WTC11 (cell line): ENCODE measurements at places on chromosomes 3 and 15. TPM values are rescaled to one million over a fixed set of nuclear protein-coding genes. Genes with fewer than 3 reads are reported as not detected.
A peak's percentile ranks its signal among the peaks of the same experiment; 100 is the strongest.

DNA sequence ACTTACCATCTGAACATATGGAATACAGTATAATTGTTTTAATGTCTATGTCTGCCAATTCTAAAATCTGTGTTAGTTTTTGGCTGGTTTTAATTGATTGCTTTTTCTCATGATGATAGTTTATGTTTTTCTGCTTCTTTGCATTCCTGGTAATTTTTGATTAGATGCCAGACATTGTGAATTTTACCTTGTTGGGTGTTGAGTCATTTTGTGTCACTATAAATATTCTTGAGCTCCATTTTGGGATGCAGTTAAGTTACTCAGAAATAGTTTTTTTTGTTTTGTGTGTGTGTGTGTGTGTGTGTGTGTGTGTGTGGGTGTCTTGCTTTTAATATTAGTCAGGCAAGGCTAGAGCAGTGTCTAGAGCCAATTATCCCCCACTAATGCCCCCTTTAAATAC, 818.8 kb upstream of the NR2F2 start:
- no peak for DNase-seq

- DNase-seq: no peak
These were observed 170.0 kb downstream of the TMEM108 start for GRCh38 chr3:133208184-133208583.

DNA sequence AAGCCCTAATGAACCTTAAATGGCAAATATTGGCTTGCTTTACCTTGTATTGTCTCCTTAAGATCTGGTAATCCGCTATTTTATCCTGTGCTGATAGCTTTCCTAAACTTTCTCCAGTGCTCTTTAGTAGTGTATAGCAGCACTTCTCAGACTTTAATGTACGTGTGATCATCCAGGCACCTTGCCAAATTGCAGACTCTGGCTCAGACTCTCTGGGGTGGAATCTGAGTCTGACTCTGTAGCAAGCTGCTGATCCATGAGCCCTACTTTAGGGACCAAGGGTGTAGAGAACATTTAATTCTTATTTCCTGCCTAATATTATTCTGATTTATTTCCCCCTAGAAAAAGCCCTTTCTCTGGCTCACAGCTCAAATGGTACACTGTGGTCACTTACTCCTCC, 518.8 kb upstream of the ZNF385D start:
- no peak for DNase-seq

- no peak for DNase-seq
These were observed 203.5 kb downstream of the RSRC1 start for GRCh38 chr3:158313338-158313927.

DNA sequence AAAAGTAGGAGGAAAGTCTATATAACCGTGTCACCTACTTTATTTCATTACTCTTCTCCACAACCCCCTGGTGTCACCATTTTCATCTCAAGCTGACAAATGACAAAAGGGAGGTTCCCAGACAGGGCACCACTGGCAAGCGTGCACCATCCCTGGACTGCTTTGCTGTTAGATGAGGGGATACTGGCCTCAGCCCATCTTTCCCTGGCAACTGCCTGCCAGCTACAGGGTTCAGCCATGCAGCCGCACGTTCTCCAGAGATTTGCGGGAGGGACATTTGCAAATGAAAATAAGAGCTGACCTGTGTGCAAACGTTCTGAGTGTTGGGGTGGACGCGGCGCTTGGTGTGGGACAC, 660 bp downstream of the UROC1 start:
- no peak for DNase-seq

DNA sequence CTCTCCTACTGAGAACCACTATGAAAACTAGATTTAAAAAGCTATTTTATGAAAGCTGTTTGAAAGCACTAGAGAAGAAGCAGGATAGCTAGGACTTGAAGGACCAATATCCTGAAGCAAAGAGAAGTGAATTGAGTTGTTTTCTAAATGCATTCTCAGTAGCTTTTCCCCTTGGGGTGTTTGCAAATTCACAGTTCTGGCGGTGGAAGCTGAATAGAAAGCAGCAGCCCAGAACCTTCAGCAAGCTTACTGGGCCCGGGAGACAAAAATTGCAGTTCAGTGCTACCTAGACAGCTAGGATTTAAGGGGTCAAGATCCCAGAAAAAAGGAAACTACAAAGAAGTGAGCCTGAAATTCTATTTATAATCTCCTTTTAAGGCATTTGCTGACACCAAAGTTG, 31.3 kb upstream of the ANP32A start:
- no peak for DNase-seq

DNA sequence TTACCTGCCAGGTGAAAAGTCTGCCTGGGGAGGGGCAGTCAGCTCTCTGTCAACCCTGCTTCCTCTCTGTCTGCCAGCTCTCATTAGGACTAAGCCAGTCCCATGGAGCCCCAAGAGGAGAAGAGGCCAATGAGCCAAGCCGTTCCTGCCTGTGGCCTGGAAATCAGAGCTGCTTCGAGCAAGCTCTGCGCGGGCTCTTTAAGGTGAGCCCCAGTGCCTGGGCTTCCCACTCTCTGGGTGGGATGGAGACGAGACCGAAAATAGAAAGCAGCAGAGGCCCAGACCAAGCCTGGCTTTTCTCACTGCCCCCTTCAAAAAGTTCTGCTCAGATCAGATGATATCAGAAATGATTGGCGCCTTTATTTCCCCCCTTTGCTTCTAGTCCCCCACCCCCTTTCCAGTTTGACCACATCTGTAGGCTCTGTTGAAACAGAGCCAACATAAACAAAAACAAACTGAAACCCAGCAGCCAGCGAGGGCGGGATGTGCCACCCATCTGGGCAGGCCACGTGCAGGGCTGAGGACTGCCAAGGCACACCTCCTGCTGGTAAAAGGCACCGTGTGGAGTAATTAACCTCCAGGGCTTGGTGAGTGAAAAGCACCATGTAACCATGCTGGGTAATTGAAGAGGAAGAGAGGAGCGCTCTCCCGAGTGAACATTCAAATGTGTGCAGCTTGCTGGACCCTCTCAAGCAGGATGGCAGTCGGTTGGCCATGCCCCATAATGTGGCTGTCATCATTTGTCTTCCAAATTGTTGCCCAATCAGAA, 471.0 kb upstream of the PROK2 start:
- no peak for DNase-seq

- DNase-seq: no peak
These were observed 15.9 kb downstream of the CORO2B start for GRCh38 chr15:68594533-68595259.

GRCh38 chr3:194057570-194058188, 78.3 kb upstream of the HES1 start:
- no peak for DNase-seq

GRCh38 chr3:127819086-127819485, 3.2 kb downstream of the MGLL start:
- no peak for DNase-seq

GRCh38 chr3:59412516-59412915, 362.7 kb upstream of the CFAP20DC start:
- no peak for DNase-seq

DNA sequence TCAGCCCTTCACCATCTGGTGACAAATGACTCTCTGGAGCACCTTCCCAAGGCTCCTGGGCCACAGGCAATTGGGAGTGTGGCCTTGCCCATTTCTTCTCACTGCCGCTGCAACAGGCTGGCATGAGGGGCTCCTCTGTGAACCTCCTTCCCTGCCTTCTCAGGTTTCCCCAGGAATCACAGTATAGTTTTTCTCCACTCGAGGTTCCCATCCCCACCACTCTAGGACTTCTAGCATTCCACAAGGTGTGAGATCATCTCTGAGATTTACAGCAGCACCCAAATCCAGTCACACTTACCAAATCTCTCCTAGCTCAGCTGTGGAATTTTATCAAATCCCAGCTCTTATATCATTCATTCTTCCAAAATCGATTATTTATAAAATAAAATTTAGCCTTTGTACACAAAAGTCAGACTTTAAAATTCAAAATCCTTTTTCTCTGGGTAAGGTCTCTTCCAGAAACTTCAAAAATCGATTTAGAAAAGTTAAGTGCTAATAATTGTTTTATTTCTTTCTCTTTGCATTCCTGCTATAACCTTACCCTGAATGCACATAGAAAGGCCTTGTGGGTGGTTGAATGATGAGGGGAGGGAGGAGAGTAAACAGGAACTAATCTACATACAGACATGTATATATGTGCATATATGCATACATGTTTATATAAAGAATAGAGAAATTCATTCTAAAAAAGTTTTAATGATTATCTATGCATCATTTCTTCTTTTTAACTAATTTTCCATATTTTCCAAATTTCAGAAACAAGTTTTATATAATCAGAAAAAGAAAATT, 18.9 kb upstream of the ATP13A4 start:
- no peak for DNase-seq

- peak; percentile 99 for DNase-seq
These were observed 78.2 kb downstream of the CCNL1 start for GRCh38 chr3:157081626-157082210.

DNA sequence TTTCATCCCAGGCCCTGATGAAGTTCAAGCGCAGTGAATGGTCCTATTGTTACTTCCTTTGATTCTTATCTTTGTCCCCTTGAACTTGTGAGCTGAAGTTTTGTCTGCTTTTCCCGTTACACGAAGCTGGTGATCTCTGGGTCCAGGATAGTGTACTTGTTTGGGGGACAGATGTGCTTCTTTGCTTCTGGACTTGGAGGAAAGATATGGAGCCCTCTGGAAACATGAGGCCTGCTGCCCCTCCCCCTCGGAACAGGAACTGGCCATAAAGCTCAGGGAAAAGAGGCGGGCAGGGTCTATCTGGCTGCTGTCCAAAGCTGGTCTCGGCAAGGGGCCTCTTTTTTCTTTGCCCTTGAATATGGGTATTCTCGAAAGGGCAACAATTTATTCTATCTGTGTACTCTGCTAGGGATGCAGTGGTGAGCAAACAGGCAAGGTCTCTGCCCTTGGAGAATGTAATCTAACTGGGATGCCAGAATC, 47.6 kb downstream of the IDH2 start:
- no peak for DNase-seq

- DNase-seq: no peak
These were observed 105.7 kb downstream of the IGF1R start for GRCh38 chr15:98753726-98754656.

DNA sequence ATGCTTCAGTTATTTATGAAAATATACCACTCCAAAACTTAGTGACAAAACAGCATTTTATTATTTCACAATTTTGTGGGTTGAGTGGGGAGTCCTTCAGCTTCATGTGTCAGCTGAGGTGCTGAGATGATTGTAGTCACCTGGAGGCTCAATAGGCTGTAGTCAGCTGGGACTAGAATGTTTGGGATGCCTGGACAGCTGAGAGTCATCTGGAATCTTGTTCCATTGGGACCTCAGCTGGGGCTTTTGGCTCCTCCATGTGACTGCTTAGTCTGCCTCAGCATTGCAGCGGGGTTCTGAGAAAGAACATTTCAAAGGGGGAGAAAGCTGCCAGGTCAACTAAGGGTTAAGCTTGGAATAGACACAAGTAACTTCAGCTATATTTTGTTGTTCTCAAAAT, 13.4 kb downstream of the STT3B start:
- no peak for DNase-seq

DNA sequence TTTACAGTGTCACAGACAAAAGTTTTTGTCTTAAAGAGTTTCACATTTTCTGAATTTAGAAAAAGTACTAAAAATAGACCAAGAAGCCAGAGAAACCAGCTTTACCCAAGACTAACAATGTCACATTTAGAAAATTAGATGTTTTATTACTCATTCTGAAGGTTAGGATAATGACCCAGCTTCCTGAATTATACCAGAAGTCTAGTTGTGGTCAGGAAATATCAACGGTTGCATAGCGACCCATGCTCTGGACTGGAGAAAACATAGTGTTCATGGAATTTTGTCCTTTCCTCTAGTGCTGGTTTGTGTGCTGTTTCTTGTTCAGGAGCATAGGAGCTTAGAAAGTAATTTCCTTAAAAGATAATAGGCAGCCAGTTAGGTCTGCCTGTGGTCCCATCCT, 59.0 kb downstream of the DPPA2 start:
- no peak for DNase-seq

- DNase-seq: no peak
These were observed 97.1 kb upstream of the ICE2 start for GRCh38 chr15:60576044-60576443.

GRCh38 chr3:102112704-102113230, 263.5 kb downstream of the NFKBIZ start:
- no peak for DNase-seq

GRCh38 chr3:183584246-183584913, 28.9 kb upstream of the KLHL6 start:
- no peak for DNase-seq

- no peak for DNase-seq
These were observed 227.8 kb downstream of the OCA2 start for GRCh38 chr15:27871078-27871901.

DNA sequence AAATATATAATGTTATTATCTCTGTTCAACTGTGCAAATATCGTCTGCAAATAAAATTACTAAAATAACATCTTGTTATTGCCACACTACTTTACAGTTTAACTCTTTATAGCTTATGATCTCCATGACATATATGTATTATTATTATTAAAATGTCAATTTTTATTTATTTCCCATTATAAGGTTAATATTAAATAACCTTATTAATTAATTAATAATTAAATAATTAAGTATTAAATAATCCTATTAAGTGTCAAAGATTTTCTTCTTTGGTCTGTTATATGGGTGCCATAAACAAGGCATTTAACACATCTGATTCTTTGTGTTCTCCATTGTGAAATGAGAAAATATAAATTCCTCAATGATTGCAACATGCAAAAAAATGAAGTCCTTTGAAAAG, 10.0 kb downstream of the BCHE start:
- no peak for DNase-seq

GRCh38 chr15:90022345-90022744, 21.2 kb downstream of the ZNF710 start:
- DNase-seq: no peak

The NISCH gene
- 83.7 to 86.3 TPM (median 85.0 TPM) in 3 replicates for total RNA-seq

The SLC6A11 gene
- total RNA-seq: 0.85 to 1.5 TPM (median 1.1 TPM) in 3 replicates

The CCNB2 gene
- 93.3 to 101 TPM (median 98.8 TPM) in 3 replicates for total RNA-seq

The KCNAB1 gene
- total RNA-seq: 0.41 to 1.1 TPM (median 1.0 TPM) in 3 replicates

The POPDC2 gene
- 0.48 to 0.64 TPM (median 0.53 TPM) in 3 replicates for total RNA-seq

The SYNPR gene
- total RNA-seq: 0.78 to 1.4 TPM (median 0.85 TPM) in 3 replicates

The ZMAT3 gene
- 19.8 to 24.1 TPM (median 20.1 TPM) in 3 replicates for total RNA-seq

The TMOD2 gene
- total RNA-seq: 3.3 to 3.6 TPM (median 3.6 TPM) in 3 replicates

The CSTA gene
- total RNA-seq: not detected in 3 replicates

The CTXN2 gene
- total RNA-seq: 0.07 to 0.16 TPM (median 0.07 TPM) in 3 replicates

The ARNT2 gene
- 5.0 to 7.0 TPM (median 5.7 TPM) in 3 replicates for total RNA-seq

The PRICKLE2 gene
- total RNA-seq: 4.5 to 5.6 TPM (median 4.7 TPM) in 3 replicates

The TM6SF1 gene
- 0.48 to 0.79 TPM (median 0.60 TPM) in 3 replicates for total RNA-seq

The ANKRD34C gene
- not detected in 3 replicates for total RNA-seq

The TYRO3 gene
- total RNA-seq: 87.9 to 98.0 TPM (median 89.6 TPM) in 3 replicates

The CCK gene
- total RNA-seq: 0.50 to 1.1 TPM (median 0.94 TPM) in 3 replicates

The NDN gene
- 40.0 to 49.7 TPM (median 45.1 TPM) in 3 replicates for total RNA-seq

The MORC1 gene
- total RNA-seq: not detected in 3 replicates

The TUSC7 gene
- not detected in 3 replicates for total RNA-seq

The UBAP1L gene
- 2.0 to 2.9 TPM (median 2.2 TPM) in 3 replicates for total RNA-seq
